ENCODE measurements at places on chromosomes 2 and 18. TPM values are rescaled to one million over a fixed set of nuclear protein-coding genes. Genes with fewer than 3 reads are reported as not detected.

The ZNF407 gene
- total RNA-seq, result 19.4 TPM

The COL4A3 gene
- not detected for total RNA-seq

The VIL1 gene
- under 0.01 TPM for total RNA-seq

The ERBB4 gene
- total RNA-seq, result not detected

The MEP1B gene
- not detected for total RNA-seq
